Stimulated activated CD4-positive, alpha-beta T cell treated with anti-CD3 and anti-CD28 coated beads, TNF-alpha, amount 100 ng/mL, for 4 hours (primary cell): ENCODE measurements at places on chromosomes 3 and 15.

GRCh38 chr15:42591238-42591934 is 16.0 kb downstream of the STARD9 start:
- no peak for DNase-seq

- no peak for DNase-seq
Measured at GRCh38 chr15:35998663-35999602, 453.0 kb upstream of the DPH6 start.

DNA sequence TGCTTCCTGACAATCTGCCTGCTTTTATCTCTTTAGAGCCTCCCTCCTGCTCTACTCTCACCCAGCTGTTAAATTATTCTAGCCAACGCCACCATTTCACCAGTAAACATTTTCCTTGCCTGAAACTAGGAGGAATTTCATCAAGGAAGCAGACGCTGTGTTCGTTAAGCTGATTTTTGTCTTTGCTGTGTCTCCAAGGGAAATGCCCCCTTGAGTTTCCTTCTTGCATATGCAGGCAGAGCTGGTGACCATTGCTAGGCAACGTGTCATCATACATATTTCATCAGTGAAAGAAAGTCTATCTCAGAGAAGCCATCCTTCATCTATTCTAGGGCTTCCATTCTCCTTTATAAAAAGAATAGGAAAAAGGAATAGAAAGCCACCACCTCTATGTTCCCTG is 87.0 kb upstream of the ST8SIA2 start:
- DNase-seq: no peak

- no peak for DNase-seq
Measured at GRCh38 chr3:47804577-47804976, 1.6 kb downstream of the DHX30 start.

- DNase-seq: no peak
Measured at GRCh38 chr3:175257123-175257522, 398.0 kb downstream of the NAALADL2 start.

DNA sequence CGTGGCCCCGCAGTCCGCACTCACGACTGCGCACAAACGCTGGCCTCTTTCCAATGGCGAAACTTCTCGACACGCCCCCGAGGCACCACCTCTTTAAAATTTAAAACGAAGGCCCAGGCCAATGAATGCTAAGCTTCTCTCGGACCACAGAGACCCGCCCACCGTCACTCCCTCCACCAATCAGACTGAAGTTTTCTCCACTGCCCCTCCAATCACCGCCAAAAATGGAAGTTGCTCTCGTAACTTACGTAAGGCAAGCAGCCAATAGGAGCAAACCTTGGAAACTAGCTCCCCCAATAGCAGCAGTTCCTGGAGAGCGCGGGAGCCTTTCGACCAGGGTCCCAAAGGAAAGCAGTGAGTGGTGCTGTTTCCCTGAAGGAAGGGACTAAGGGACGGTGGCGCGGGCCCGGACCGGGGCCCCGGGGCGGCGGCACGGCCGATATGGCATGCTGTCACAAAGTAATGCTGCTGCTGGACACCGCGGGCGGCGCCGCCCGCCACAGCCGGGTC is at the start of gene TICRR:
TICRR (plus strand) TSS at position 324 of the 510 bp plus-strand sequence; CDS start at position 442, 118 bp downstream.
- peak; percentile 91 for DNase-seq

DNA sequence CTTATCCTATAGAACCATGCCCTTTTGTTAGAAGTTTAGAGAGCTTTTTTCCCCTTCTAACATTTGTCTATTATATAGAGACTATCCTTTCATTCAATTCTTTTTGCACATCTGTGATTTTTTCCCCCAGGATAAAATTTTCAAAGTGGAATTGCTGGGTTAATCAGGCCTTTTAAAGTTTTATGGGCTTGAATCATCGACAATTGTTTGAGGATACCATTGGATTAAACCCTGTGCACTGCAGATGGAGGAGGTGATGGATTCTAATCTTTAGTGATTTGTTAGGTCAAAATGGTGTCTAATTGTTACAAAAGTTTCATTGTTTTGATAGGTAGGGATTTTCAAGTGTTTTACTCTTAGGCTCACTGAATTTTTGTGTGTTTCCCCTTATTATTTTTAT is 463.7 kb upstream of the CFAP20DC start:
- no peak for DNase-seq

- no peak for DNase-seq
Measured at GRCh38 chr3:142890592-142890991, 1.7 kb upstream of the PCOLCE2 start.

DNA sequence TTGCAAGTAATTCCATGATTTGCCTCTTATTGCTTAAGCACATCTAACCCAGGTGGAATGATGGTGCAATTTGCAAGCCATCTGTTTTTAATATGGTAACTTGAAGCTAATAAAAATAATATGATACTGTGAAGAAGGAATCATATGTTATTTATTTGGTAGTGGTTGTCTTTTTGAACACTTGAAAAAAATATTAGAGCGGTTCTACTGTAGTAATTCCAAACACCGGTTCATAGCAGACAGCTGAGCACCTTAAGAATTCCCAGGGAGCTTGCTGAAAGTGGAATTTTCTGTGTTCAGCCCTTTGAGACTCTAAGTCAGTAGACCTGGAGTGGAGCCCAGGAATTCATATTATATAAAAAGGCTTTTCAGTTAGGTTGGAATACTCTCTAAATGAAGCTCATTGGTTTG is 687.4 kb downstream of the EDEM1 start:
- DNase-seq: no peak

DNA sequence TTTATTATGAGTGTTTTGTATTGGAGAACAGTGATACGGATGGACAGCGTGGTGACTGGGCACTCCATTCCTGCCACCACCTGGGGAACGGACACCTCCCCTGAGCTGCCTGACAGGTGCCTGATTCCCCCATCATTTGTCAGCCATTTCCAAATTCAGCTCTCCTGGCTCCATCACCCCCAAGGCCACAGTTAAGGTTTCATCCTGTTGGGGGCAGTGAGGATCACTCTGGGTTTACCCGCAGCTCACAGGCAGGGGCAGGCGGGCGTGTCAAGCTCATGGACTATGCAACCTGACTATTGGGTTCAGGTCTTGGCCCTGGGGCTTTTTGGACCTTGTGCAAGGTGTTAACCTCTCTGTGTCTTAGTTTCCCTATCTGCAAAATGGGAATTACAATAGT is 76.3 kb downstream of the RAB11A start:
- no peak for DNase-seq

- peak; percentile 91 for DNase-seq
Measured at GRCh38 chr15:34342737-34343575, at the start of the genes NOP10 and NUTM1. Gene NOP10 (minus strand): TSS chr15:34343136. CDS start chr15:34343073, 63 bp downstream. Gene NUTM1 (plus strand): TSS chr15:34343315. CDS start chr15:34343697, 382 bp downstream.

- DNase-seq: no peak
Measured at GRCh38 chr15:68022061-68022460, 32.1 kb upstream of the PIAS1 start.

GRCh38 chr15:80066912-80067311 is 7.4 kb downstream of the ZFAND6 start:
- no peak for DNase-seq

DNA sequence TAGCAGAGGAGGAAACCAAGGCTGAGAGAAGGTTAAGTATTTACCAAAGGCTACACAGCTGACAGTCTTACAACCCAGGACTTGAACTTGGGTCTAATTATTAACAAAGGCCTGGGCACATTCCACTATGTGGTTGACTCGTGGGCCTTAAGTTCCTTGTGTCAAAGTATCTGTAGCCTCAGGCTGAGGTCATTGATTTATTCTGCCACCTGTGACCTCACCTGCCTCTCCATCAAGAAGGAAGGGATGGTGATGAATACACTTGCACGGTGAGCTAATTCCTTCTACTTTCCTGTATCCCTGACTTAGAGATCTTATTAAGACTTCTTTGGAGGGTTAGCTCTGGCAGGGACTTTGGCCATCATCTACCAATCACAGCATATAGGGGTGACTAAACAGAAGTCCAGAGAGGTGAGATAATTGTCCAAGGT is 19.9 kb upstream of the LRRC58 start:
- DNase-seq: no peak

GRCh38 chr3:23174426-23175039 is 28.6 kb upstream of the UBE2E2 start:
- no peak for DNase-seq

DNA sequence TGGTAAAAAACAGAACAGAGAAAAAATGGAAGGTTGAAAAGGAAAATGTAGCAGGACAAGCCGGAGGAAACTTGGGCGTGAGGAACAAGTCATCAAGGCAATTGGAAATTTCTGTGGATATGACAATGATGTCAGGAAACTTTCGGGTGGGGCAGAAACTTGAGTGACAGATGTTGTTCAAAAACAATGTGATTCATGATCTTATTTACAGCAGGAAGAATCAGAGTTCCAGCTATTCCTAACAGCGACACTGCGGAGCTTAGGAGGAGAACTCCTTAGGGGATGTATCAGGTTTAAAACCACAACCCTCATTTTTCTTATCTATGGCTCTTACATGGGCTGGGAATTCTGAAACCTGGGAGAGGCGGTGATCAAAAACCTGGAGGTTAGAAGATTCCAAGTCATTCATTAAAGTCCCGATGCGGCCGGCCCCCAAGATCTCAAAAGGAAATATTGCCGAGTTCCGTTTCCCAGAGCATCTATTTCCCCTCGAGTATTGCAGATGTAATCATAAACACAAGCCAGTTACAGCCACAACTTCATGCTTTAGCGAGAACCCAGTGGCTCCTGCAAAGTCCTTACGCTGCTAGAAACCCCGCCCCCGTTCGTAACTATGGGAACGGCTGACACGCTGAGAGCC is 659 bp upstream of the ARRDC4 start:
- DNase-seq: no peak

GRCh38 chr15:70086636-70087035 is 11.1 kb downstream of the TLE3 start:
- DNase-seq: no peak
